ENCODE measurements at places on chromosomes 4 and X. TPM values are rescaled to one million over a fixed set of nuclear protein-coding genes. Genes with fewer than 3 reads are reported as not detected.

ZNF732 gene
- 0.36 TPM for total RNA-seq

UCP1 gene
- not detected for total RNA-seq

TNIP3 gene
- total RNA-seq, result 0.69 TPM

CCNI gene
- total RNA-seq, result 95.2 TPM

MAGEE2 gene
- total RNA-seq, result not detected

CFP gene
- total RNA-seq, result 0.73 TPM

PTPN13 gene
- total RNA-seq, result 69.1 TPM

FOXP3 gene
- total RNA-seq, result 0.34 TPM

CORIN gene
- under 0.01 TPM for total RNA-seq

ZNF275 gene
- 6.9 TPM for total RNA-seq

DLG3 gene
- total RNA-seq, result 1.7 TPM

PITX2 gene
- total RNA-seq, result not detected

CXCL10 gene
- 1.5 TPM for total RNA-seq

PFKFB1 gene
- total RNA-seq, result not detected

ATOH1 gene
- total RNA-seq, result not detected

OTUD6A gene
- total RNA-seq, result not detected

GYPE gene
- not detected for total RNA-seq

MAGIX gene
- total RNA-seq, result 1.7 TPM

SMIM31 gene
- total RNA-seq, result not detected

CYSLTR1 gene
- not detected for total RNA-seq

HHIP gene
- not detected for total RNA-seq

GABRA4 gene
- total RNA-seq, result not detected

SPATA18 gene
- total RNA-seq, result 7.7 TPM

NPY1R gene
- not detected for total RNA-seq

ETNPPL gene
- 0.69 TPM for total RNA-seq

FREM3 gene
- not detected for total RNA-seq

SCD5 gene
- 5.5 TPM for total RNA-seq

PWWP3B gene
- not detected for total RNA-seq

PDCL2 gene
- total RNA-seq, result not detected

UBA6 gene
- total RNA-seq, result 83.6 TPM

SH2D1A gene
- total RNA-seq, result not detected

SYTL5 gene
- total RNA-seq, result 0.36 TPM

ITM2A gene
- 111 TPM for total RNA-seq
